ENCODE measurements at places on chromosomes 3 and 15.

- no peak for DNase-seq
Measured at GRCh38 chr15:95440712-95441111, 889.8 kb upstream of the NR2F2 start.

GRCh38 chr15:23072633-23073032, 33.3 kb upstream of the TUBGCP5 start:
- no peak for DNase-seq

- no peak for DNase-seq
Measured at GRCh38 chr15:65084500-65085206, 8.1 kb downstream of the KBTBD13 start.

GRCh38 chr3:143551761-143552160, 296.5 kb downstream of the SLC9A9 start:
- DNase-seq = no peak

All from GM20000 (cell line).